ENCODE measurements at places on chromosomes 4 and X.

DNA sequence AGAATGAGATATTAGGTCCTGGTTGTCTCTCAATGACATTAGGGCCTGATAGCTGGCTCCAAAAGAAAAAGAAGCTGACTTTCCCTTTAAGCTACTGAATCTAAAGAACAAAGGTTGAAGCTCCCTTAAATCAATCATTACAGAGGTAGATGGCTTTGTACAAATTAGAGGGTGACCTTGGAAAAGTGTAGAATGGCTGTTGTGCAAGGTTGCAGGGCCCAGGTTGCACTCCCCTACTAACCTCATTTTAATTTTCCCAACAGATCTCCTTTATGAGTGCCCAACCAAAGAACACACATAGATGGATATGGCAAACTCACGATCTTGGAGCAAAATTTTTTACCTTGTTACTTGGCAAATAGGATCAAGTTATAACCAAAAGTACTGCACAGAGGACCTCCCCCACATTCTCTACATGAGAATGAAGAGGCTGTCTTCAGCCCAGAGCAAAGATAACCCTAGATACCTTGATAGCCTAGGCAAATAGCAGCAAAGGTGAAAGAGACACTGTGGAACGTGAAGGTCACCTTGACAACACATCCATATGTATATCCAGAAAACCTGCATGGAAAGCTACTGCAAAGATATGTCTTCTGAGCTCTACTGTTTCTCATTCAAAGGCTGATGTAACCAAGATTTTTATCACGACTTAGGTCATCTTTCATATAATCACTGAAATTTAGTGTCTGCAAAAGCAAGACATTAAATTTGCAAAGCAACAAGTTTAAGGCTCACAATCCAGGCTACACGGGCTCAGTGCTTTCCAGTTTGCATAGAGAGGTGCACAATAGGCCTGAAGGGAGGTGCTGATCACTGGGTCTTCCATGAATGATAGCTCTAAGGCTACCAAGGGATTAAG, 23.0 kb downstream of the KLB start:
- DNase-seq, result no peak

- no peak for DNase-seq
These were observed 13.5 kb downstream of the RXFP1 start for GRCh38 chr4:158535130-158535614.

- no peak for DNase-seq
These were observed 521.7 kb downstream of the PPARGC1A start for GRCh38 chr4:23368081-23368697.

GRCh38 chr4:85495621-85496020, 20.7 kb downstream of the ARHGAP24 start:
- DNase-seq, result no peak

DNA sequence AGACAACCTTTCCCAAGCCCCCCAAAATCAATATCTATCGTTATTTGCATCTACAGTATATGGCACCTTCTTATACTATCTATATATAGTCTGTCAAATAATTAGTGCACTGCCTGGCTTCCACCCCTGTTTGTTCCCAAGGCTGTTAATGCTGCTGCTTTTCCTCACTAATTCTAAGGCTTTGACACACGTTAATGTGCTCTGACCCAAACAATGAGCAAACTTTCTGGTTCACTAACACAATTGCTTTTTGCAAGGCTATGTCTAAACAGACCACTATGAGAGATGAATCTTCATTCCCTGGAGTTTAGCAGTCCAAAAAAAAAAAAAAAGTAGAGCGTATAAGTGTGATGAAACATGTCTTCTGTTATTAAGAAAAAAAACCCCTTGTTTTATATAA, 360.9 kb upstream of the AGA start:
- DNase-seq, result no peak

- no peak for DNase-seq
These were observed at the start of gene GPR143 for GRCh38 chrX:9765737-9766097. GPR143 (minus strand) TSS chrX:9765847; CDS start chrX:9765817, 30 bp downstream.

DNA sequence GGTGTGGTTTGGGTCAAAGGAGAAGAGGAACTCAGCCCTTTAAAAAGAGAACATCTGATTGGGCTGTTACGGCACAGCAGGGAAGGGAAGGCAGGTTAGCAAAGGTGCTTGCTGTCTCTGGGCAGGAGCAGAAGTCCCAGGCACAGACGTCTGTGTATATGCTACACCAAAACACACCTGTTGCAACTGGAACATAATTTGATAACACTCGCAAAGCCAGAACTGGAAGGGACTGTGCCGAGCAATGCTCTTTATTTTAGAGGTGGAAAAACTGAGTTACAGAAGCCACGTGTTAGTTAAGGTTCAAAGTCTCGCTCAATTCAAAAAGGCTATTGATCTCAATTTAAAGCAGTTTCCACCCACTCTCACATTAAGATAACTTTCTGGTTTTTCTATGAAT, 2.2 kb upstream of the FAM114A1 start:
- no peak for DNase-seq

- no peak for DNase-seq
These were observed 175.4 kb downstream of the SH3BGRL start for GRCh38 chrX:81377329-81377728.

DNA sequence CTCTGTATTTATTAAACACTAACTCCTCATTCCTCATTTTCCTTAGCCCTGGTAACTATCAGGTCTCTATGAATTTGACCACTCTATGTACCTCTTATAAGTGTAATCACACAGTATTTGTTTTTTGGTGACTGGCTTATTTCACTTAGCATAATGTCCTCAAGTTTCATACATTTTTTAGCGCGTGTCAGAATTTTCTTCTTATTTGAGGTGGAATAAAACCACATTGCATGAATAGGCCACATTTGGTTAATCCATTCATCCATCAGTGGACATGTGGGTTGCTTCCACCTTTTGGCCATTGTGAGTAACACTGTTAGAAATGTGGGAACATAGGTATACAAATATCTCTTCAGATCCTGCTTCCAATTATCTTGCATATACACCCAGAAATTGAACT, 341.2 kb upstream of the BOD1L1 start:
- no peak for DNase-seq

- no peak for DNase-seq
These were observed 79.5 kb downstream of the FAM184B start for GRCh38 chr4:17701882-17702281.

- no peak for DNase-seq
These were observed 36.9 kb downstream of the EVC start for GRCh38 chr4:5747738-5748375.

DNA sequence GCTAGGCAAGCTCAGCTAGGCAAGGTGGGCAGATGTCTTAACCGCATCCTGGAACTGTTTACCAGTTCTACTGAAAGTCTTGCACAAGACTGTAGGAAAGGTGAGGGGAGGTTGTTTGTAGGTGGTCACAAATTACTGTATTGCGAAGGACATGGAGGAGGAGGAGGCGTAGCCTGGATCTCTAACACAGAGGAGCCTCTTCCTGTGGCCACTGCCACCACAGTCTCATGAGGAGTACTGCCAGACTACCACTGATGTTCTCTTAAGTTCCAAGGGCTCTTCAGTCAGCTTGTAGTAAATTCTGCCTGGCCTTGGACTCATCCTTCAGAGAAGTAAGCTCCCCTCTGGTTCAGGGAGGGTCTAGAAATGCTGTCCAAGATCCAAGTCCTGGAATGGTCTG, 258.6 kb downstream of the FAT4 start:
- DNase-seq, result no peak
